ENCODE measurements at places on chromosomes 6 and 20.
A peak's percentile ranks its signal among the peaks of the same experiment; 100 is the strongest.

DNA sequence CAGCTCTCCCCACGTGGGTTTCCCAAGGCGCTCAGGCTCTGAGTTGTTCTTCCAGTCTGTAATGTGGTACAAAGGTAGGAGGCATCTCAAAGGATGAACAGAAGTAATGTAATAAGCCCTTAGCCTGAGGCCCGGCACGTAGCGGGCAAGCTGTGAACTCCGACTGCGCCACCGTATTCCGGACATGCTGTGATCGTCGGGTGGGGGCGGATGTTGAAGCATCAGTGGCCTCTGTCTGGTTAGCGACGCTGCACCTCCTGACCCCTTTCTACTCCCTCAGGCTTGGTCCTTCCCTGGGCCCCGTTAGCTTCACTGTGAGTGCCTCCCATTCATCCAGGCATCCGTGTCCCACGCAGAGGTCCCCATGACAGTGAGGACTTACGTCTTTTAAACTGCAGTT, 151.7 kb downstream of the ERMARD start:
- no peak for DNase-seq

DNA sequence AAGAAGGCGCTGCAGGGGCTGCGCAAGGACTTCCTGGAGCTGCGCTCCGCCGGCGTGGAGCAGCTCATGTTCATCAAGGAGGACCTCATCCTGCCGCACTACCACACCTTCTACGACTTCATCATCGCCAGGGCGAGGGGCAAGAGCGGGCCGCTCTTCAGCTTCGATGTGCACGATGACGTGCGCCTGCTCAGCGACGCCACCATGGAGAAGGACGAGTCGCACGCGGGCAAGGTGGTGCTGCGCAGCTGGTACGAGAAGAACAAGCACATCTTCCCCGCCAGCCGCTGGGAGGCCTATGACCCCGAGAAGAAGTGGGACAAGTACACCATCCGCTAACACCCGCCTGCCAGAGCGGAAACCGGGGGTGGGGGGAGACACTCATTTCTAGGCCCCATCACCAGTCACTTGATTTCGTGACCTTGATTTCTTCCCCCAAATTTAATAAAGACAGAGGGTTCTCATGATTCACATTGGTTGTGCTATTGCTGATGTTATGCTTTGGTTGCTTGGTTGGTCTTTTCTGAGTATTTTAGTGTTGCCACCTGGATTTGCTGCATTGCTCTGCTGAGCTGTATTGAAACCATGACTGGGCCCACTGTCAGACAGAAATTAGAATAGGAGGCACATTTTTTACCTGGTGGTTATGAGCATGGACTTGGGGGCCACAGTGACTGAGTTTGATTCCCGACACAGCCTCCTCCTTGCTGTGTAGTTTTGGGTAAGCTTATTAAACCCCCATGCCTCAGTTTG, 1.5 kb downstream of the FAM50B start:
- DNase-seq = no peak

- DNase-seq = no peak
Measured at GRCh38 chr6:10014557-10014956, 400.3 kb downstream of the TFAP2A start.

DNA sequence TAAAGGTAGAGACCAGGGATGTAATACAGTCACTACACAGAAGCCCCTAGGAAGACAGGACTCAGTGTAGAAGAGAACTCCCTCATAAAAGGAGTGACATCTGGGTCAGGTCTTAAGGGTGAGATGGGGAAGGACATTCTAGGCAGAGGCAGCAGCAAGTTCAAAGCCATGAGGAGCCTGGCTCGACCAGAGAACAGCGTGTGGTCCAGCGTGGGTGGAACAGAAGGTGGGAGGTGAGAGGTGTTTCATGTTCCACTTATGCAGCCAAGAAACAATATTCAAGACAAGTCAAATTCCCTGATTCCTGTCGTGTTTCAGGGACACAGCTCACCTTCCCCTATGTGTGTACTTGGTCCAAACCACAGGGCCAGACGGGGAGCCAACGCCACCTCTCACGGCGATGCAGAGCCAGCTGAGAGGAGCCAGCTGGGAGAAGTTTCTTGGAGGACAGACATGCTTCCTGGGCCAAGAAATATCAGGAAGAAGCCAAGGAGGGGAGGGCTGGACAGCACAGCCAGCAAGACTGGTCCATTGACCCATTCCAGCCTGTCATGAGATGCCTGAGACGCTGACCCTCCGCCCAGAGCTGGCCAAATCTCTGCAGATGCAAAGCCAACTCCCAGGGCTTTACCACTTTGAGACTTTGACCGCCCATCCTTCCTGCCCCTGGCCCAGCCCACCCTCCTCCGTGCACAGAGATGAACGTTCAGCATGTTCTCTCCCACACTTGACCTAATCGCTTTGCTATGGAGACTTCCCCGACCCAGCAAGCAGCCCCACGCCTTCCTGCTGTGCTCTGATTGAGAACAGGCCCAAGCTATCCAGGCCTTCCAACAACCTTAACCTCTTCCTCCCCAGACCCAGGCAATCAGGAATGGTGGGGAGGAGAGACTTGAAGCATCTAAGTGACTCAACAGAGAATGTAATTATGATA, 113.8 kb downstream of the PRND start:
- DNase-seq = no peak

DNA sequence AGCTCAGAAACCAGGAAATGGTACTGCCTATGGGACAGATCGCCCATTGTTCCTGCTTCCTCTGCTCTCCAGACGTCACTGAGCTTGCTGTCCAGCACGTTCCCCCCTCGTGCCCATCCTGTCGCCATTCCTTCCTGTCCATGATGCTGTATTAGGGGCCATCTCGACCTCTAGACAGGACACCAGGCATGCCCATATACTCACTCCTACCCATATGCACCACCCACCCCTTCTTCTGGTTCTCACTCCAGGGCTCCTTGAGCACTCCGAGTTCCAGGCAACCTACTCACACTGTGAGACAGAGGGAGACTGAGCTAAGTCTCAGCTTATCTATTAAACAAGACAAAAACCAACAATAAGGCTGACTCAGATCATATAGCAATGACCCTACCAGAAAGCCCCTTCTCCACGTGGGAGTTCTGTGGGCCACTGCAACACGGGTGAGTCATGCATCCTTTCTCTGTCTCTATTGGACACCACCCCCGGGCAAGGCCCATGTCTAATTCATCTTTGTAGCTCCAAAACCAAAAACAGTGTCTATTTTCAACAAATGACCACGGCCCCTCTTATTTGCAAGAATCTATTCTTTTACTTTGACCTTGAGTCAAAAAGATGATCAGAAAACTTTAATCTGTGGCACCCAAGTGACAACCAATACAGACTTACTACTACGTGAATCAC, 65.7 kb downstream of the PSMG4 start:
- peak; percentile 97 for DNase-seq

DNA sequence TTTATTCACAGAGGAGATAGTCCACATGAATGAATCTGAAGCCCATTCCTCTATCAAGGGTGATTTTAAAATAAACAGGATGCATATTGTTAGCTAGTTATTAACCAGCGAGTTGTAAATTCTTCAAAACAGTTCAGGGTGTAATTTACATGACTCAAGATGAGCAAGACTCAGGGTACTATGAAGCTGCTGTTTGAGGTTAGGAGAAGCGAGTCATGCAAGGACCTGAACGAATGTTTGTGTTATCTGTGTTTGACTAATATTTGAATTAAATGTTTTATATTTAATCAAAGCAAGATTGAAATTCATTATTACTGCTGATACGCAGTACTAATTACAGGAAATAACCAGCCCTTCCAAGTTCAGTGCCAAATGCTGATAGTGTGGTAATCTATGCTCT, 191.1 kb downstream of the SAMD5 start:
- no peak for DNase-seq

- no peak for DNase-seq
Measured at GRCh38 chr6:53152576-53152975, 3.9 kb upstream of the GCM1 start.

- DNase-seq = no peak
Measured at GRCh38 chr20:8608470-8608869, 460.4 kb upstream of the PLCB4 start.

- no peak for DNase-seq
Measured at GRCh38 chr20:59816146-59816738, 117.2 kb downstream of the SYCP2 start.

DNA sequence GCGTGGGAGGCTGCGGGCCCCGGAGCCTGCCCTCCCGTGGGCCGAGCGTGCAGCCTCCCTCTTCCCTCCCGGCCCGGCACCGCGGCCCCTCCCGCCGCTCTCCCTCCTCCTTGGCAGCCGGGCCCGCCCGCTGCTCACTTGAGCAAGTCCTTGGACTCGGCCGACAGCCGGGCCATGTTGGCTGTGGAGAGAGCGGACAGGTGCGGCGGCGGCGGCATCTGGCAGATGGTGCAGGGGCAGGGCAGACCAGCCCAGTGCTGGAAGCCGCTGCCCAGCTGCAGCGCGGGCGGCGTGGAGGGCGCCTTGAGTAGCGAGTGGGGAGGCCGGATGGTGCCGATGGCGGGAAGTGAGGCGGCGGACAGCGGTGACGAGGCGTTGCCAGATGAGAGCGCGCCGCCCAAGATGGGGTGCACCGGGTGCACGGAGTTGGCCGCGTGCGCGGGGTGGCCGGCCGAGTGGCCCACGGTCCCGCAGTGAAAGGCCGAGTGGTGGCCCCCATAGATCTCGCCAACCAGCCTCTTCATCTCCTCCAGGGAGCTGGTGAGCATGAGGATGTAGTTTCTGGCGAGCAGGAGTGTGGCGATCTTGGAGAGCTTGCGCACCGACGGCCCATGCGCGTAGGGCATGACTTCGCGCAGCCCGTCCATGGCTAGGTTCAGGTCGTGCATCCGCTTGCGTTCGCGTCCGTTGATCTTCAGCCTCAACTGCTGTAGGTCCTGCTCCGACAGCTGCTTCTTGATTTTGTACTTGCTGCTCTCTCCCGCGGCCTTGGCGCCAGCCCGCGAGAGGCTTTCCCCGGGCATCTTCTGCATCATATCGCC, 766 bp downstream of the OLIG3 start:
- DNase-seq = no peak

GRCh38 chr6:155013457-155013876, 18.4 kb downstream of the TIAM2 start:
- DNase-seq = peak; percentile 92

DNA sequence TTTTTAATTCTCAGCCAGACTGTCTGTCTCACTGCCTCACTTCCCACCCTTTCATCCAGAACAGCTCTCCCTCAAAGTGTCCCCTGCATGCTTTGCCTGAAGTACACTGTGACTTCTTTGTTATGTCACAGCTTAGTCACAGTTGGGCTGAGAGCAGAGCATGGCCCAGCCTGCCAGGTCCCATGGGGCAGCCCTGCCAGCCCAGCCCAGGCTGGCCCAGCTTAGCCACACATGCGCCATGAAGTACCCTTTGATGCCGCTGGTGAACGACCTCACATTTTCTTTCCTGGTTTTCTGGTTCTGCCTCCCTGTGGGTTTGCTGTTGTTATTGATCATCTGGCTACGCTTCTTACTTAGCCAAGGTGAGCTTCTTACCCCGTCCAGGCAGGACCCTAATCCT, at the start of gene ADIG:
Gene ADIG (plus strand): TSS at position 185 of the 400 bp plus-strand sequence. CDS start 54 bp downstream, at position 239.
- no peak for DNase-seq

DNA sequence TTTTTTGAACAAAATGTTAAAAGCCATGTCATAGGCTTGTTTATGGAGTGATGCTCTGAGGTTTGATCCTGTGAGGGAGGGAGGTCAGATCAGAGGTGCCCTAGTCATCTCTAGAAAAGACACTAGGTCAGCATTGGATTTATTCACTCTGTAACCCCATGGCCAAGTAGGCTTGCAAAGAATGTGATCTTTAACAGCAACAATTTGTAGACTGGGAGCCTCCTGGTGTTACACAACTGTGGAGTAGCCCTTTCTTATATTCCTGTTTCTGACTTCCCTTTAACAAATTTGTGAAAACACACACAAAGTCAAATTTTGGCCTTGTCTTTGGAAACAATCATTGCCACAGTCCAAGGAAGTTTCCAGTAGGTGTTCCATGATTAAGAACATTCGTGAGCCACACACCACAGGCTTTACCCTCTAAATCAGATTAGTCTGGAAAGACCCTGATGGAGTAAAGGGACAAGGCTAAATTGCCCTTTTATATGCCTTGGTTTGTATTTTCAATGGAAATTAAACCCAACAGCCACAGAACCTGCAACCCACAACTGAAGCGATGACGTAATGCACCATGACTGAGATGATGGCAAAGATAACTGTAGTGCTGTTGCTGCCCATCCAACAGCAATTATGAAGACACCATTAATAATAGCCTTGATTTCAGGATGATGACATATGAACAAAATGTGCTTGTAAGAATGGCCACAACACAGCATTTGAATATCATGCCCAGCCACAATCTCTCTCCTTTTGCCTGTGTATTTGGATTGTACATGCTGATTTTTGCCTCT, 22.1 kb downstream of the SCP2D1 start:
- DNase-seq = no peak

GRCh38 chr6:128870746-128871145, 12.2 kb upstream of the LAMA2 start:
- DNase-seq = no peak

- DNase-seq = no peak
Measured at GRCh38 chr6:15522856-15523529, 139.8 kb downstream of the DTNBP1 start.

GRCh38 chr6:45687570-45687969, 309.8 kb upstream of the SUPT3H start:
- DNase-seq = no peak

- DNase-seq = no peak
Measured at GRCh38 chr6:28345201-28345600, 4.5 kb upstream of the ZKSCAN3 start.

- no peak for DNase-seq
Measured at GRCh38 chr6:148831064-148831463, 84.2 kb downstream of the UST start.

GRCh38 chr20:5128886-5129285, 2.1 kb downstream of the CDS2 start:
- DNase-seq = no peak

- no peak for DNase-seq
Measured at GRCh38 chr20:61575151-61575937, 323.3 kb downstream of the CDH4 start.

- DNase-seq = peak; percentile 81
Measured at GRCh38 chr20:37202267-37202943, 23.1 kb upstream of the MROH8 start.

GRCh38 chr6:14921878-14922671, 323.8 kb upstream of the JARID2 start:
- no peak for DNase-seq

GRCh38 chr6:75409928-75410327, 83.7 kb downstream of the FILIP1 start:
- no peak for DNase-seq

GRCh38 chr6:34615574-34616226, 59.6 kb upstream of the SPDEF start:
- no peak for DNase-seq

- DNase-seq = no peak
Measured at GRCh38 chr6:37011656-37012378, 6.4 kb downstream of the FGD2 start.

- no peak for DNase-seq
Measured at GRCh38 chr6:161218222-161218621, 55.6 kb downstream of the AGPAT4 start.

- DNase-seq = peak; percentile 86
Measured at GRCh38 chr20:10524643-10525042, 89.5 kb downstream of the SLX4IP start.

- DNase-seq = no peak
Measured at GRCh38 chr20:56776345-56776744, 147.2 kb downstream of the TFAP2C start.

Data from lung microvascular endothelial cell (primary cell).